Foreskin keratinocyte (primary cell): ENCODE measurements at places on chromosomes 16 and 17. TPM values are rescaled to one million over a fixed set of nuclear protein-coding genes. Genes with fewer than 3 reads are reported as not detected.

The C1QTNF8 gene
- not detected in 2 replicates for total RNA-seq

The SPN gene
- not detected in 2 replicates for total RNA-seq

The DBF4B gene
- 9.0 and 12.0 TPM in 2 replicates for total RNA-seq

The ODAD4 gene
- 0.85 and 0.88 TPM in 2 replicates for total RNA-seq

The FBXW10 gene
- 0.04 TPM in 1 of 2 replicates, not detected in the other for total RNA-seq

The TEX14 gene
- 0.04 TPM in 1 of 2 replicates, not detected in the other for total RNA-seq

The KRTAP1-5 gene
- total RNA-seq: not detected in 2 replicates

The TBL3 gene
- 61.5 and 68.8 TPM in 2 replicates for total RNA-seq

The RAMP2 gene
- not detected in 2 replicates for total RNA-seq

The RTN4RL1 gene
- 2.6 and 4.2 TPM in 2 replicates for total RNA-seq

The ESRP2 gene
- total RNA-seq: 36.2 and 41.7 TPM in 2 replicates

The CTF1 gene
- total RNA-seq: 0.95 and 1.6 TPM in 2 replicates

The QPRT gene
- 80.5 and 91.7 TPM in 2 replicates for total RNA-seq

The YBX2 gene
- 0.32 and 0.88 TPM in 2 replicates for total RNA-seq

The MRPL28 gene
- 125 and 132 TPM in 2 replicates for total RNA-seq

The ZNF276 gene
- 11.1 and 11.6 TPM in 2 replicates for total RNA-seq

The SLC6A2 gene
- 0.07 TPM in 1 of 2 replicates, not detected in the other for total RNA-seq

The CDC27 gene
- 85.7 and 86.5 TPM in 2 replicates for total RNA-seq

The ST6GALNAC1 gene
- total RNA-seq: 0.14 TPM in 2 replicates

The STH gene
- total RNA-seq: not detected in 2 replicates

The WSB1 gene
- total RNA-seq: 41.5 and 44.3 TPM in 2 replicates

The ZNF785 gene
- 3.9 and 4.6 TPM in 2 replicates for total RNA-seq

The CHST4 gene
- 0.11 TPM in 1 of 2 replicates, not detected in the other for total RNA-seq

The GNG13 gene
- not detected in 2 replicates for total RNA-seq

The BLTP2 gene
- 102 and 109 TPM in 2 replicates for total RNA-seq

The GGT6 gene
- total RNA-seq: 0.25 and 0.31 TPM in 2 replicates

The EPX gene
- total RNA-seq: not detected in 2 replicates

The PROCA1 gene
- 0.39 and 0.41 TPM in 2 replicates for total RNA-seq

The CASKIN1 gene
- 0.03 and 0.04 TPM in 2 replicates for total RNA-seq

The TBX21 gene
- total RNA-seq: not detected in 2 replicates
